ENCODE measurements at places on chromosomes 1 and 21.

DNA sequence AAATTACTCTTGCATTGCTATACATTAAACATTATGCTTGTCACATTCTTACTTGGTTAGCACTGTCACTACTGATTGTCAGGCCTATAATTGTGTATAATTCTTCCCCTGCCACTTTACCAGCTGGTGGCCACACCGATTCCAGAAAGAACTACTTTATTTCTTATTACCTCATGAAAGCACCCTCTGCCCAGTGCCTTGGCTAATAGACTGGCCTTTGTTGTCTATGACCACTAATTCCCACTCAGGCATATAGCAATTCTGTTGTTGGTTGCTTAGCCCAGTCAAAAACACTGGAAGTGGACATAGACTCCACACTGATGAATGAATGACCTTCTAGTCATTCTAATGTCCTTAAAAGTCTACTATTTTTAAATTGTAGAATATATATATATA is 35.6 kb downstream of the MRPL39 start:
- no peak for DNase-seq

DNA sequence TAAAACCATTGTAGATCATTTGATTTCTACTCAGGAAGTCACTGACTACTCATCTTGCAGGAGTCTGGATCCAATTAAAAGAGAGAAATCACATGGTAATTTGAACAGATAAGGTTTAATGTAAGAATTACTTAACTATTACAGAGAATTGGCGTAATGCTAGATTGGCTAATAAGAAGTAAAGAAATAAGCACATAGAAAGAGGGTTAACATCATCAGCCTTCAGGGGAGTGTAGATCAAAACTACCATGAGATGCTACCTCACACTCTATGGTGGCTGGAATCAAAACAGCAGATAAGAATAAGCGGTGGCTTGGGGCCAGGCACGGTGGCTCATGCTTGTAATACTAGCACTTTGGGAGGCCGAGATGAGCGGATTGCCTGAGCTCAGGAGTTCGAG is 11.7 kb downstream of the ST3GAL3 start:
- no peak for DNase-seq

- DNase-seq: no peak
Measured at GRCh38 chr1:53046930-53047329, 15.1 kb upstream of the PODN start.

- DNase-seq: no peak
Measured at GRCh38 chr1:231613419-231614349, 12.9 kb upstream of the DISC1 start.

GRCh38 chr21:29477347-29477746 is 178.6 kb downstream of the BACH1 start:
- no peak for DNase-seq

DNA sequence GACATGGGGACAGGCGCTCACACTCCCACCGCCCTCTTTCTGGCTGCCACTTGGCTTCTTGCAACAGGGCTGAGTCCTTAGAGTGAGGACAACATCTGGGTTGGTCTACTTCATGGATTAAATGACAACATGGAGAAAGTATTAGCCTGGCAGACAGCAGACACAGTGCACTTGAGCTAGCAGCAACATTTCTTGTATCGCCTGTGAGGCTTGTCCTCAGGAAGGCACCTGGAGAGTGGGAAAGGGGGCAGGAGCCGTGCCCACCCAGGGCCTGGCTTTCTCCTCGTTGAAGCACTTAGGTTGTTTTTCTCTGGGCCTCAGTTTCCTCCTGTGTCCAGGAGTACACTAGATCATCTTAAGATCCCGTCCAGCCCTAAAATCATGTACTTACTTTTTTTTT is 3.7 kb downstream of the ELF3 start:
- no peak for DNase-seq

DNA sequence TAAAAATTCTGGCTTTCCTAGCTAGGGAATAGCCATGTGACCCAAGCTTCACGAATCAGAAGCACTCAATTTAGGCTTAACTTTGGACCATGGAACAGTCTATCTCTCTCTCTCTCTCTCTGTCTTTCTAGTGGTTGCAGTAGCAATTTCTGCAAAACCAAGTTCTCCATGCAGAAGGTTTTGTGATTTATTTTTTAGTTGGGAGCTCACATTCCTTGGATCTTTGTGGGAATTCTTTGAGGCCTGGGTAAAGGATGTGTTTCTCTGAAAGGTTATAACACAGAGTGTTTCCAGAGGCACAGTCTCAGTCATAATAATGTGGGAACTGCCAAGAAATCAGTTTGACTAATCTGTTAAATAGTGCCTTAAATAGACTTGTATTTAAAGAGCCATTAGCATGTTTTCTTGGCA is 112.3 kb upstream of the COL11A1 start:
- DNase-seq: no peak

GRCh38 chr1:173042806-173043205 is 7.9 kb downstream of the TNFSF18 start:
- DNase-seq: no peak

GRCh38 chr1:193654951-193655735 is 468.7 kb upstream of the B3GALT2 start:
- no peak for DNase-seq

GRCh38 chr1:27934818-27935549 is at the start of gene SMPDL3B:
Gene SMPDL3B (plus strand): TSS chr1:27935000. CDS start chr1:27935184, 184 bp downstream.
- no peak for DNase-seq

DNA sequence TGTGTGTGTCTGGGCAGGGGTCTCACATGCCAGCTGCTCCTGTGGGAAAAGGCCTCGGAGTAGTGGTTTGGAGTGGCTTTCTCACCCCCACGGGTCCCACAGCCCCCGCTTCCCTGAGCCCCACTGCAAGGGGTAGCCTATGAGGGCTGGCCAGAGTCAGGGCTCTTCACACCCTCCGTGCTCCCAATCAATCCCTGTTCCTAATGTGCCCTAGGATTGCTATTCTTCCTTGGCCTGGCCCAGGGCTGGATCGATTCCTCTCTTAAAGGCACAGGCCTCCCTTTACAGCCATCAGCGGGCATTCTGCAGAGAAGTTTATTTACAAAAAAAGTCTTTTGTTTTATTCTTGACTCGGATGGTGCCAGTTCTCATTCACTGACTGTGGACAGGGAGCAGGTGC is 19.3 kb upstream of the ACTL8 start:
- no peak for DNase-seq

GRCh38 chr1:218964471-218965185 is 209.1 kb upstream of the LYPLAL1 start:
- DNase-seq: no peak

GRCh38 chr21:45640888-45641479 is 2.5 kb upstream of the PCBP3 start:
- DNase-seq: no peak

GRCh38 chr21:34865400-34866241 is 183.5 kb downstream of the RUNX1 start:
- no peak for DNase-seq

DNA sequence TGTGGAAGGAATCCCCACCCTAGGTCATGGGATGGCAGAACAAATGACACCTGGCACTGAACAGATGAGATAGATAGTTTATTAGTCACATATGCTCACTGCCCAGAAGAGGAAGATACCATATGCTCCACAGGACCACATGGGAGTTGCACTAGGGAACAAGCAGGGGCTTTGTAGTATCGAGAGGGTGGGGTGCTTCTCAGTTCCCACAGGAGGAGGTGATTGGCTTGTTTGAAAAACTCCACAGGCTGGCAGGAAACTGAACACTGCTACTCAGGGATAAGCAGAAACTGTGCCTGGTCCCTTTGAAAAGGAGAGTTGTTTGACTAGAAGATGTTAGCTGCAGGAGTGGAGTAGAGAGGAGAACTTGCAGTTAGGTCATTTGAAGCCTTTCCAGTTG is 31.9 kb upstream of the RXRG start:
- DNase-seq: no peak

GRCh38 chr1:67227196-67227595 is 60.9 kb downstream of the IL23R start:
- no peak for DNase-seq

GRCh38 chr1:36109041-36109679 is 15.9 kb downstream of the COL8A2 start:
- peak; percentile 20 for DNase-seq

GRCh38 chr1:231242516-231243198 is 1.6 kb downstream of the GNPAT start:
- no peak for DNase-seq

DNA sequence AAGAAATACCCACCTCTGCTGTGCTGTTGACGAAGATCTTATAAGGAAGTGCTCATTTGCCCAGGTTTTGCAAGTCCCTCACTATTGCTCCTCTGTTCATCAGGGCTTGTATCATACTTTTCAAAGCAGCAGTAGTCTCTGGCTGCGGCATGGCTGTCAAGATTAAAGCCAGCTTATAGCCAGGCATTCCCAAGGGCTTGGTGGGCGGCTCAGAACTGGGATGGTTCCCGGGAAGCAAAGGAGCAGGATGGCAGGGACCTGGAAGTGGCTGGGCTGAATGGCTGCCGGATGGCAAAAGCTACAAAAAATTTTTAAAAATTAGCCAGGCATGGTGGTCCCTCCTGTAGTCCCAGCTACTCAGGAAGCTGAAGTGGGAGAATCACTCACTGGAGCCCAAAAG is 16.7 kb upstream of the SH3BGRL3 start:
- no peak for DNase-seq

GRCh38 chr1:162327144-162327787 is 49.4 kb downstream of the SPATA46 start:
- no peak for DNase-seq

DNA sequence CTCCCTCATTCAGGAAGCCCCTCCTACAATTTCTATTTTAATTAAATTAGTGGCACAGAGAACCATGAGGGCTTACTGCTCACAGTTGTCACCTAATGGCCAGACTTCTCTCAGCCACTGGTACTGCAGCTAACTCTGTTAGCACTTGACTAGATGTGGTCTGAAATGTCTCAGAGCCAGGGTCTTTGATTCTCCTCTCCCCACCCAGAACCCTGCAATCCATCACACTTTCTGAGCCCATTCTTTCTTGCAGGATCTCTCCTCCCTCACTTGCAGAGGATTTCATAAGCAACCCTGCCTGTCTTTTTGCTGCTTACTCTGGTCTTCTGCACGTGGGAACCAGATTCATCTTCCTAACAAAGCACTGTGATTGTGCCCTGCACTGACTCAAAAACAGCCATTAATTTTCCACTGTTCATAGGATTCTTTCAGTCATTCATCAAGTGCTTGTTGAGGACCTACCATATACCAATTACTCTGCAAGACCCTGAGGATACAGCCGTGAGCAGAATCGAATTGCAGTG is 108.4 kb downstream of the EDEM3 start:
- no peak for DNase-seq

- no peak for DNase-seq
Measured at GRCh38 chr1:175254190-175254589, 61.6 kb upstream of the KIAA0040 start.

GRCh38 chr1:184533915-184534314 is 147.1 kb downstream of the C1orf21 start:
- DNase-seq: no peak

DNA sequence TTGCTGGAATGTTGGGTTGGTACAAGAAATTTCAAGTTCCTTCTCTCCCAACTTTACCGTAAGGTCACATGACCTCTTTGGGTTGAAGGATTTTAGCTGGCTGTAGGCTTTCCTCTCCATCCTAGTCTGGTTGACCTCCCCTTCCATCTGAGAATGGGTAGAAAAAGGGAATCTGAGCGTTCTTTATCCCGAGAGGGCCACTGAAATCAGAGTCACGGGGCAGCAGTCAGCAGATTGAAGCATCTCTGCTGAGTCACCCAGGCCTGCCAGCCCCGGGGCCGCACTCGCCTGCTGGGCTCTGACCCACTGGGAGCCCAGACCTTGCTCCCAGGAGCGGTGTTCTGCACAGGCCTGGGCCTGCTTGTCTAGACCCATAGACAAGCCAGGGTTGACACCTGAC is 31.0 kb downstream of the TMCC2 start:
- no peak for DNase-seq

DNA sequence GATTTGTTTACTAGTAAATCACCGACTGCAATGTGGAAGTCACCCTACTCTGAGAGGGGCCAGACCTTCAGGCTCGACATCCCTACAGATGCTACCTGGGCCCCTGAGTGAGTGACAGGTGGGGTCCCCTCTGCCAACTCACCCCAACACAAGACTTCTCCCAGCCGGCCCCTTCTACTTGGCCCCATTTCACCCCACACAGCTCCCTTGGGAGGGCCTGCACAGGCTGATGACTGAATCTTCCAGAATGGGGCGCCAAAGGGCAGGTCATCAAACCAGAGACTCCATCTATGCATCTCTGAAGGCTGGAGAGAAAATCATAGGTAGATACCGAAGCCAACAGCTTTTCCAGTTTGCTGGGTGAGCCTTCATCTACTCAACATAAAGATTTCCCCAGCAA is 9.4 kb upstream of the S100A8 start:
- no peak for DNase-seq

- DNase-seq: peak; percentile 87
Measured at GRCh38 chr1:167066333-167067122, 23.6 kb downstream of the GPA33 start.

GRCh38 chr1:209241487-209241886 is 342.0 kb upstream of the CAMK1G start:
- DNase-seq: no peak

DNA sequence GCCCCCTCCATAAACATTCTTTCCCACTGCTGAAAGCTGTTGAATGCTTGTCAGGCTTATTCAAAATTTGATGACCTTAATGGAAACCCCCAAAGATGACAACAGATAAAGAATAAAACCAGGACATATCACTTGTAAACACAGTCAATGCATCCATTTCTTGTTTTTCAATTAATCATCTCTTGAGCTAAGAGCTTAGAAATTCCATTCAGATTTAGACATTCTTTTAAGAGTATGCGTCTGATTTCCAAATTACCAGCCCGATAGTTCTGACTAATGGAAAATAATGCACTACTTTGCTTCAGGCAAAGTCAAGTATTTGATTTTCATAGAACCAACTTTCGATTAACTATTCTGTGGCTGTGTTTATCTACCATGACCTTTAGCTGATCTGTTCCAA is 100.6 kb upstream of the RUNX1 start:
- DNase-seq: no peak

DNA sequence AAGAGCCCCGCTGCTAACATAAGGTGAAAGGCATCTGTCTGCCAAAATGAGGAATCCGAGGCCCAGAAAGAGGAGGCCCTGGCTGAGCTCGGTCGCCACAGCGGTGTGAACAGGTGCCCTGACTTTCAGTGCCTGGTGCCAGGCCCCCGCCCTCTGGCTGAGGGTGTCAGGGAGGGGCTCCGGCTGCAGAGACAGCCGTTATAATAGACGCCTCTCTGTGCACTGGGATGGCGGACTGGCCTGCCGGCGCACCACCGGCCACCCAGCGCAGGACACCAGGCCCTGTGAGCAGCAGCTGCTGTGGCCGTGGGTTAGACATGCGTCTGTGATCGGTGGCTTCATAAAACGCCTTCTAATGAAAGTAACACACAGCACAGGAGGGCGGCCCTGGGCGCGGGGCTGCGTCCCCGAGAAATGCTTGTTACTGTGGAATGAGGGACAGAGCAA is 51.4 kb upstream of the ACTRT2 start:
- no peak for DNase-seq

- no peak for DNase-seq
Measured at GRCh38 chr1:248825136-248825535, 579 bp downstream of the SH3BP5L start.

DNA sequence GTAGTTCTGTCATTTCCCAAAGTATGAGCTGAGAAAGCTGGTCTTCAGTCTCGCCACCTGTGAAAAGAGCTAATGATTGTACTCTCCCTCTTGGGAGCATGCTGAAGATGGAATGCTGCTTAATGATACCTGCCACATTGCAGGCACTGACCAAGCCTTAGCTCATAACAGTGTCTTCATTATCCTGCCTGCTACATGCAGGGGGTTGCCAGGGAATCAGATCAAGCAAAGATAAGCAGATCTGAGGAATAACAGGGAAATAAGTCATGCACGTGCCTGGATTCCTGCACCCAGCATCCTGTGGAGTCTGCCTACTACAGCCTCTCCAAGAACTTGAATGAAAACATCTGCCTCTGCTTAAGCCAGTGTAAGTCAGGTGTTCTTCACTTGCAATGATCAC is 667.3 kb downstream of the NPHP4 start:
- DNase-seq: no peak

Data from DND-41 (cell line).